ENCODE measurements at places on chromosomes 2 and 18. TPM values are rescaled to one million over a fixed set of nuclear protein-coding genes. Genes with fewer than 3 reads are reported as not detected.

- no peak overlapping the region for H3K27ac ChIP-seq
- H3K4me1 ChIP-seq: no peaks in the 10 kb centered on the region
- H3K4me3 ChIP-seq: no peak overlapping the region
- DNase-seq: no peak
- H3K27me3 ChIP-seq: no peaks in the 10 kb centered on the region
Observed at GRCh38 chr18:68520406-68521075, 194.4 kb downstream of the TMX3 start.

- H3K4me3 ChIP-seq: no peak overlapping the region
- H3K4me1 ChIP-seq: peaks cover 51% of the 10 kb centered on the region
- no peak for DNase-seq
- H3K27ac ChIP-seq: no peak overlapping the region
Observed at GRCh38 chr2:85599468-85600234, 2.8 kb downstream of the TMEM150A start.

GRCh38 chr2:101132202-101132601, 19.0 kb downstream of the TBC1D8 start:
- peaks cover 7% of the 10 kb centered on the region for H3K4me1 ChIP-seq
- H3K4me3 ChIP-seq: no peak overlapping the region
- no peak for DNase-seq
- no peak overlapping the region for H3K27ac ChIP-seq
- no peaks in the 10 kb centered on the region for H3K36me3 ChIP-seq
- no peaks in the 10 kb centered on the region for H3K27me3 ChIP-seq

GRCh38 chr2:65386989-65387388, 45.4 kb downstream of the SPRED2 start:
- no peak overlapping the region for H3K27ac ChIP-seq
- no peak for DNase-seq
- peaks cover 70% of the 10 kb centered on the region for H3K4me1 ChIP-seq
- H3K36me3 ChIP-seq: no peaks in the 10 kb centered on the region
- no peak overlapping the region for H3K4me3 ChIP-seq

DNA sequence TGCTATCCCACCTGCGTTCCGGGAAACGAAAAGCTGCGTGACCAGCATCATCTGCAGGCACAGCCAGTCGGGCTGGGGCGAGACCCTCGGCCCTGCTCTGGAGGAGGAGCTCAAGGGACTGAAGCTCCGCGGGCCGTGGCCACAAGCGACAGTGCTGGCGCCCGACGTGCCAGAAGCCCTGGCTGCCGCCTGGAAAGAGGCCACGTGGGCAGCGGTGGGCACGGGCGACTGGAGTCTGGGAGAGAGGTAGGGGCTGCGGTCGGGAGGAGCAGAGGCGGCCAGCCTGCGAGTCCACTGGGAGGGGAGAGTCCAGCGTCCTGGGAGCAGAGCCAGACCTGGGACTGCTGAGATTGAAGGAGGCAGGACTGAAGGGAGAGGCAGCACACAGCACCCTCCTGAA, 9.2 kb downstream of the DTYMK start:
- no peak for DNase-seq
- H3K4me1 ChIP-seq: no peaks in the 10 kb centered on the region
- no peaks in the 10 kb centered on the region for H3K27me3 ChIP-seq
- H3K27ac ChIP-seq: no peak overlapping the region

DNA sequence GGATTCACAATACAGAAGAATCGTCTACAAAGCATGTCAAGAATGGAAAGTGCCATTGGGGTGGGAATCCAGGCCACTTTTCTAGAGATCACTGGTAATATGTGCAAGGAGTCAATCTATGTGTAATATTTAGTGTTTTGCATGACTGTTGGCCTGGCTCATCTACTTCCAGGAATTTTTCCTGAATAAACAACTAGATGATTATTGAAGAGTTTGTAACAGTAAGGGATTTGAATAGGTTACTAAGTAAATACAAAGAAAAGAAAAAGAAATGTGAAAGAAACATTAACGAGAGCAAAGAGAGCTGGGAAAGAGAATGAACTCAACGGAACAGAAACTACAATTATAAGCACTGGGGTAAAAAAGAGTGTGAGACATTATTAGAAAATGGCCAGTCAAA, 406.0 kb downstream of the TGIF1 start:
- no peaks in the 10 kb centered on the region for H3K4me1 ChIP-seq
- H3K27me3 ChIP-seq: no peaks in the 10 kb centered on the region
- H3K36me3 ChIP-seq: no peaks in the 10 kb centered on the region
- DNase-seq: no peak
- no peak overlapping the region for H3K27ac ChIP-seq

Gene MBD5
- total RNA-seq: 46.3 TPM

Gene SH2D6
- 0.97 TPM for total RNA-seq

Data from lower lobe of right lung (tissue), 2 donors.